Ovary (tissue), 10 donors: ENCODE measurements at places on chromosomes 4 and X.

- DNase-seq = no peak
Measured at GRCh38 chrX:9234315-9234714, 200.4 kb upstream of the FAM9B start.

- DNase-seq = no peak
Measured at GRCh38 chrX:123990169-123990568, 28.7 kb downstream of the STAG2 start.

GRCh38 chrX:149392921-149393320, 112.2 kb downstream of the IDS start:
- DNase-seq = no peak

DNA sequence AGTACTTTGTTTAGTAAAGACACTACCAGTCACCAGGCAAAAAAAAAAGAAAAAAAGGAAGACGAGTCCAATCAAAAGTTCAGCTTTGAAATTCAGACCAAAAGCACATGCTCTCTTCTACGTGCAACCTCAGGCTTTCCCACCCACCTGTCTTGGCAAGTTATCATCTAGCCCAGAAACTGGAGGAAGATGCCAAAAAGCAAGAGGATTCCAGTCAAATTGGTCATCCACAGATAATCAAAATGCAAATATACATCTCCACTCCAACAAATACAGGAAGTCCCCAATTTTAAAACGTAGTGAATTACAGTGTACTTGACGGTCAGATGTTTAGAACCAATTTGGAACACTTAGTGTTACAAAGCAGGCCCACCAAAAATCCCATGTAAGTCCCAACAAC, 96.5 kb downstream of the PALLD start:
- DNase-seq = no peak

DNA sequence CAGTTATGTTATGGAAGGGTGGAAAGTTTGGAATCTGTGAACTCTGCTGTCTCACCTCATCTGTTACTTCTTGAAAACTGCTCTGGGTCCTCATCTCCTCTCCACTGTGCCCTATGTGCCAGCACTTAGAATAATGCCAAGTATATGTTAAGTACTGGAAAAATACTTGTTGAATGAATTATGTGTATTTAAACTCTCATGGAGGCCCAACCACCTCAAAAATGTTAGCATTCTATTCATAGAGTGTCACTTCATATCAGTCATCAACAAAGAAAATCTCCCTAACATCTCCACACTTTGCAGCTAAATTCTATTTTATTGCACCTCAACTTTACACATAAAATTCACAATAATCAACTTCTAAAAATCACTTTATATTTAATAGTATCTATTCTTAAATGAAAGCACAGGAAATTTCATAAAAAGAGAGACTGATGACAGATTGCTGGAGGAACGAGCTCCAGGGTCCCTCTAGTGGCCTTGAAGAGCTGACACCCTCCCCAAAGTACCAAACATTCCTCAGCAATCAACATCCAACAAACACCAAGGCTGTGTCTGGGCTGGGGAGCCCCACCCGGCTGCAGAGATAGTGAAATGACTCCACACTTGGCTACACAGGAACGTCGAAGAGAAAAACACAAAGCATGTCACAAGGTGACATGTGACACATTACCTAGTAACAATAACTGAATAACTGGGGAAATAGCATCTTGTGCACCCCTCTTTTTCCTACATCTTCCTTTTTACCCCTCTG, 45.8 kb downstream of the SLC39A8 start:
- DNase-seq = peak; percentile 20

- no peak for DNase-seq
Measured at GRCh38 chrX:21661316-21661715, 3.2 kb upstream of the KLHL34 start.

GRCh38 chr4:147378780-147379179, 102.1 kb upstream of the EDNRA start:
- no peak for DNase-seq

GRCh38 chr4:78747475-78747922, 28.7 kb upstream of the BMP2K start:
- no peak for DNase-seq

DNA sequence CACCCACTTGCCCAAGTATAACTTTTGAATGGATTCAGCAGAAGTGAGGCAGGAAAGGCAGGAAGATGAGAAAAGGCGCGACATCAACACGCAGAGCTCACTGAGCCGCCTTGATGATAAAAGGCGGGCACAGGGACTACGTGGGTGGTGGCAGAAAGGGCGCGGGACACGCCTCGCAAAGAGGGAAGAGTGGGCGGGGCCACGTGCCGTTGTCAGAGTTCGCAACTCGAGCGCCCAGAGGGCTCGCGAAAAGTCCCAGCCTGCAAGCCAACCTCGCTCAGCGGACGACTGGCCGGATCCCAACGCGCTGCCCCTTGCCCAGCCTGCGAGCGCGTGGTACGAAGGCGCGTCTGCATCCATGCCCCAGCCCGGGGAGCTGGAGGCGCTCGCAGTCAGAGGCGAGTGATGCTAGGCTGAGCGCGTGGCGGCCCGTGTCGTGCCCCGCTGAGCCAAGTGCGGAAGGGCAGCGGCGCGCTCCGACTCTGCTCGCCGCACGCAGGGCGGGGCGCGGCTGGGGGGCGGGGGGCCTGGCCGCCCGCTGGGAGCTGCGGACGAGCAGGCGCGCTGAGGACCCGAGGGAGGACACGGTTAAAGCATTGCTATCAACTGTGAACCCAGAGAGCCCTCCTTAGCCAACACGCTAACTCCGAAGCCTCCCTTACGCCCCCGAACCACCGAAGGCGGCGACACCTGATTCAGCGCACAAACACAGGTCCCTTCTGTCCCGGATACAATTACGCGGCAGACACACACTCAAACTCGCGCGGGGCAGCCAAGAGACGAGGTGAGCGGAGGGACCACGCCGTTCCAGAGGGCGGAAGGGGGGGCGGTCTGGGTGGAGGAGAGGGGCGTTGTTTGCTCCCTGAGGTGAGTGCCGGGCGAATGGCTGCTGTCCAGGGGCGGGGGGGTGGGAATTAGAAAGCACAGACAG, at the start of gene UGT8:
TSS of gene UGT8 (plus strand) at position 617 of the 931 bp plus-strand sequence. CDS start 24,074 bp downstream, outside the sequence.
- DNase-seq = no peak

- no peak for DNase-seq
Measured at GRCh38 chrX:150607201-150607600, 38.8 kb downstream of the MTM1 start.

- no peak for DNase-seq
Measured at GRCh38 chr4:124322234-124323065, 390.1 kb downstream of the ANKRD50 start.

DNA sequence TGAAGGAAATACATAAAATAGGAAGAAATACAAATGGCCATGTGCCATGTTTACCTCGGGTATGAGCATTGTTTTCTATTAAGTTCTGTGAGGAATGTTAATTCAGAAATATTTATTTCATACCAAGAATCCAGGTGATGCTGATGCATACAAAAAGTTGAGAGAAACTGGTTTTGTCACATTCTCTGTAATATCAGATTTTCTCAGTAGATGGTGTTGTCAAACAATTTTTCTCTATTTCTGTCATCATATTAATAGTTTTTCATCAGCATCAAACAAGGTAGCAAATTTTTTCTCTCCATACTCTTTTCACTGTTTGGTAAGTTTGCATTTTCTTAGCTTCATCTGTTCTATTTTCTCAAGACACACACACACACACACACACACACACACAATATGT, 179.8 kb downstream of the KLHL4 start:
- DNase-seq = no peak

- no peak for DNase-seq
Measured at GRCh38 chr4:20639346-20639745, 60.9 kb upstream of the PACRGL start.

DNA sequence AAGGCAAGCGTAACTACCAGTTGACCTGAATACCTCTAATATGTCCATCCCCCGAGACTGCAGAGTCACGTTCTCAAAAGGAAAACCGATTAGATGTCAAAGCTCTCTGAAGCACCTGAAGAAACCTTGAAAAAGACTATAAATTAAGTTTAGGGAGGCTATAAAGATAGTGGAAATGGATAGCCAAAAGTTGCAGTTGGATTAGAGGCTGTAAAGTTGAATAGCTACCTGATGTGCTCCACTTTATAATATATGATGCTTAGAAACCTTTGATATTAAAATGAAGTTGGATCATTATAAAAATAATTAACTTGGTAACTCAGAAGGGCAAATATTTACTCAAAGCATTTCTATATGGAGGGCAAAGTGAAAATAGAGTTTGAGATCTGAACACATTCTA, 506.6 kb upstream of the AGA start:
- no peak for DNase-seq

GRCh38 chrX:48468247-48468671, 1.8 kb downstream of the SLC38A5 start:
- peak; percentile 30 for DNase-seq

- DNase-seq = no peak
Measured at GRCh38 chrX:12139934-12140611, 1.8 kb downstream of the FRMPD4 start.

- DNase-seq = no peak
Measured at GRCh38 chr4:101119141-101119540, 228.2 kb downstream of the PPP3CA start.

DNA sequence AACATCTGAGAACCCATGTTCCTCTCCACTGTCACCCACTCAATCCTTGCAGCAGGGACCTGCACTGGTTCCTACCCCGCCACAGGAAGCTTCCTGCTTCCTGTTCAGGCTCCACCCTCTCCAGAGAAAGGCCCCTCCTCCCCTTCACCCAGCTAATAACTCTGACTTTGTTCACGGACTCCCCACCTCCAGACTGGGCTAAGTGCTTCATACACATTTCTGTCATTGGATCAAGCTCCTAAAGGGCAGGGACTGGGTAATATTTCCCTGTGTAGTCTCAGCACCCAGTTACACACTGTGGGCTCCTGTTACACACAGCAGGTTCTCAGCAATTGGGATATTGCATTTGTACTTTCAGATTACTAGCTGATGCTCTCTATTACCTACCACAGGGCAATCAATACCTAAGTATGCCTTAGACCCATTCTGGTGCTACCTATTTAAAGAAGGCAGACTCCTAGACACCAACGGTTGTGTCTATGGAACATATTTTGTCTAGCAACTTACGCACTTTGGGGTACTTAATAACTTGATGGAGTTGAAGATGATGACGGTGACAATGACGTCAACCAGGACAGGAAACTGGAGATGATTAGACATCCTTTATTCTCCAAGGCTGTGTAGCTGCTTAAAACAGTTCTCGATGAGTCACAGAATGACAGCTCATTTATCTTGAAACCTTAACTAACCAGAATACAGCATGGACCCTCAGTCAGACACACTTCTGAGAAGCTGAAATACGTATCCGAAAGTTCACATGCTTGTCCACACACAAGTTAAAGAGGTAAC, 58.1 kb downstream of the MAML3 start:
- DNase-seq = no peak

- DNase-seq = no peak
Measured at GRCh38 chr4:143384381-143384994, 47.8 kb downstream of the GAB1 start.

GRCh38 chrX:123408821-123409737, 225.0 kb downstream of the GRIA3 start:
- DNase-seq = no peak

DNA sequence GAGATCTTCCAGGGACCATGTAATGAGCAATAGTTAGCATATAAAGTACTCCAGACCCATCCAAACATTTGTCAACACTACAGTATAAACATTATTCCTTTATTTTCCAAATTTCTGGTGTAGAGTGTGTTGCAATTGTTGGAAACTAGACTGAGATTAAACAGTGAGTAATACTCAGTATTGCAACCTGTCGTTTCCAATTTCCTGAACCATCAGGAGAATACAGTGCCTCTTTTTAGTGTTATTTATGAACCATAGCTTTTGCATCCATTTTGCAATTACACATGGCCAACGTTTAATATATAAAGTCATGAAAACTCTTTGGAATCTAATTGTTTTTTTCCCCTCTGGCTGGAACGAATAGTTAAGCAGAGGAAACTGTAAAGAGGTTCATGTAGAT, 58.3 kb upstream of the DHRSX start:
- DNase-seq = no peak
